Choroid plexus epithelial cell (primary cell): ENCODE measurements at places on chromosomes 3 and 15.

DNA sequence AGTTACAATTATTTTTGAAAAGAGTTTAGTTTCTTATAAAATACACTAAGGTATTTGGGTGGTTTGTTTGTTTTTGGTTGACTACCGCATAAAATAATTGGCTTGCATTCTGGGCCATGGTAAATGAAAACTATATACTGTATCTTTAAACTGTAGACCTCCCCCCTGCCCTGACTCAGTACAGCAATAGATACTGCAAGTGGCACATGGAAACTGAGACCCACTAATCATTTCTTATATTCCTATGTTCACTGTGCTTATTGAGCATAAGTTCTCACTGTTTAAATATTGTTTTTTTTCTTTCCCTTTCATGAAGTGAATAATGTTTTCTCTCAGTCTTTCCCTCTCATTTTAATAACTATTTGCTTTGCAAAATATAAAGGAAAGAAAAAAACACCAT is 45.8 kb downstream of the RASA2 start:
- no peak for DNase-seq

- DNase-seq = peak; percentile 35
These were observed 3.8 kb upstream of the GATA2 start for GRCh38 chr3:128496602-128497304.

GRCh38 chr3:159739969-159740368 is 248.7 kb upstream of the IL12A start:
- DNase-seq = no peak

DNA sequence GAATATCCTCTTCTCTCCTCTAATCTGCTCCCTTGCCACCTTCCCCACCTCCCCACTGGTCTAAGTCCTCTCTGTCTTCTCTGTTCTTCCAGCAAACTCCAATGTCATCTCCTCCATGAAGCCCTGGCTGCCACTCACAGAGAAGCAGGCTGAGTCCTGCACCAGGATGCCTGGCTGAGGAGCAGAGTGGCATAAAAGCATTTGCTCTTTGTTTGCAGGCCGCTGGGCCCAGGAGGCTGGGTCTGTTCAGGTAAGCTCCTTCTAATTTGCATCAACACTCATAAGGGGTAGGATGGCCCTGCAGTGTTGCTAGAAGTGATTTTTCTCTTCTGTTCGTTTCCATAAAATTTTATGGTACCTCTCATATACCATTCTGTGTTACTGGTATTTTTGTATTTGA is 43.2 kb upstream of the KLHL25 start:
- DNase-seq = no peak

GRCh38 chr3:30581067-30581585 is 25.3 kb upstream of the TGFBR2 start:
- no peak for DNase-seq

- DNase-seq = no peak
These were observed 1.2 kb downstream of the ARPP21 start for GRCh38 chr3:35640190-35641165.

- peak; percentile 47 for DNase-seq
These were observed 152.1 kb downstream of the NEK10 start for GRCh38 chr3:27216955-27217552.

DNA sequence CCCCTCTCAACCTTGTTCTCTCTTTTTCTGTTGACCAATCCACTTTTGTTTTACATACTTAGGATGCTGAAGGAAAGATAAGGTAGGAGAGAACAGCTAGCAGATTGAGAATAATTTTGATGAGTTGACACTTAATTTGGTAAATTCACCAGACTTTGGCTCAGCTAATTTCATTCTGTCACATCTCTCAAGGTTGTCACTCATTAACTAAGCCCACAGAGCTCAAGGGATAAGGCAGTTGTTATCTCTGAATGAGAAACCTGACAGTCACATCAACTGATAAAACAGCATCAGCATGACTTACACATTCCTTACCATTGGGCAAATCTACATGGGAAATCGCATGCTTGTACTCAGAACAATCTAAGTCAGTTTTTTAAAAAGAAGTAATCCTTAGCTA is 591.4 kb downstream of the NLGN1 start:
- DNase-seq = no peak

DNA sequence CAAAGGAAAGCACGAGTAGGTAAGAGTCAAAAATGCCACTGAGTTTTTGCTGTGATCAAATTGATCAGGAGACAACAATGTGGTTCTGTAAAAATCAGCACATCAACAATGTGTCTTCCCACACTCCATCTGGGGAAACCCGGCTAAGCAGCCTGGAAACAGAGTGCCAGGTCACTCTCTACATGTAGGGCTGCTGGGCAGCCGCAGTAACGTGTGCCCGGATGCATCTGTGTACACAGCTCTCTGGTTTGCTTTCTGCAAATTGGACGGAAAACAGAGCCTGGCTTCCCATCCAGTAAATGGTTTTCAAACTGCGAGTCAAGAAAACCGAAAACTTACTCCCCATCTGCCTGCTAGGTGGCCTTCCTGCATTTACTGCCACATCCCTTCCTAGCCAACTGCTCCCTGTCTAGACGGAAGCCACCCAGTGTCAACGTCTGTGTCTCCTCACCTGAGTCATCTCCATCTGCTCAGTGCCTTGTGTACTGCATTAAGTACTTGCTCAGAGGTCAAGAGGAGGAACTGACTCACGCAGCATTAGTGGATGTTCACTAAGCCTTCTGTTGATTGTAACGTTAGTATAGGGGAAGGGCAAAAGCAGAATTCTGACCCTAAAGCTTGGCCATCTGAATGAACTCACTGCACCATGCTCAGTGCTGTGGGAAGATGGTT is 124.1 kb downstream of the TJP1 start:
- DNase-seq = peak; percentile 82
